ENCODE measurements at places on chromosomes 11 and 22.
A peak's percentile ranks its signal among the peaks of the same experiment; 100 is the strongest.

DNA sequence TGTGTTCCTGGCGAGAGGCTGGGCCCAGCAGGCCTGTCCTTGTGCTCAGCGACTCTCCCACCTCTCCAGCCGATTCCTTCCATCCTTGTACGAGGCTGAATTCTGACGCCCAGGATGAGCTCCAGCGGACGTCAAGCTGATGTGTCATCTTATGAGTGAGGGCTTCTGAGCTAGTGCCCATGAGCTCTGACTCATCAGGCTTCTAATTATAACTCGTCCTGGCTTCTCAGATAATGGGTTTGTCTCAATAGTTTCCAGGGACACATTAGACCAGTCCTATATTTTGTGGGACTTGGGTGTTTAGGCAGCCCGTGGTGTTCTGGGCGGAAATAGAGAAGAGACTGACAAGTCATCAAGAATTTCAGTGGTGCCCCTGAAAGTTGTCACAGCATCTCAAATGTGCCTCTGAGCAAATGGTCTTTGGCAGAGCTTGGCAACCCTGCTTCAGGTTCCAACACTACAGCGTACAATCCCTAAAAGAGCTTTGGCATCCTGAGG is 108.2 kb upstream of the CD44 start:
- peak; percentile 75 for DNase-seq

DNA sequence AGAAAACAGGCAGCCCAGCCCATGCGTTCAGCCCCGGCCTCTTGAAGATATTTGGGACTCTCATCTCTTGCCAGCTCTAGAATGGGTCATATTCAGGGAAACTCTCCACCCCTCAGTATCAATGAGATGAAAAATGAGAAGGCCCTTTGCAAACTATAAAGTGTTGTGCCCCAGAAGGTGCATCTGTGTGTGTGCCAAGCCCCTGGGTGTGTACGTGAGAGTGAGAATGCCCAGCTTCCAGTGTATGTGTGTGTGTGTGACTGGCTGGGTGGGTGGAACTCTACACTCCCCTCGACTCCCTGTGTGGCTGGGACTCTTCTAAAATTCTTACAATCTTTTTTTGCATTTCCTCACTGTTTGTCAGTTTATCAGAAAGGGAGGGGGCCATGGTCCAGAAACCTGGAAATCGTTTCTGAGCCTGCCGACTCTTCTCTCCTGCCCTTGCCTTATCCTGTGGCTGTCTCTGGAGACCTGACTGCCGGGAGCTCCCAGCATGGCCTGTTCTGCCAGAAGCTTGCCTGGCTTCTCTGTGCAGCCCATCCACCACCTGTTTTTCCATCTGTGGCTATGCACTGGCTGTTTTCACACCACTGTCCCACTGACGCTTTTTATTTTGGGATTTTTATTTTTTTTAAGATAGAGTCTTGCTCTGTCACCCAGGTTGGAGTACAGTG is 1.2 kb downstream of the P2RY6 start:
- DNase-seq: no peak

DNA sequence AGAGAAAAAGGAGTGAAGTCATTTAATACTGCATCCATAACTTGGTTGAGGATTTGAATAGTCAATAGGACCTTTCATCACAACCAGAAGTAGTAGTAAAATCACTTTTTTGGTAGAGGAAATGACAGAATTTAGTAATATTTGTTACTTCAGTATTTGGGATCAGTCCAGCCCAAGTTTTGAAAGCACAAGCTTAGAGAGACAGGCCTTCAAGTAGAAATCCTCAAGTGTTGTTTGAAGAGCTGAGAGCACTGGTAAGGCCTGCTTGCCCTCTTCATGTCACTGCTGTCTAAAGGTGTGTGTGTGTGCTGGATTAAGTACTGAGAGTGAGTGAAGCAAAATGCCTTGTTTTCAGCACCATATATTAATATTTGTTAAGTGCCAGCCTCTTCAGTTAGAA is 137.3 kb downstream of the WNT11 start:
- DNase-seq: no peak

GRCh38 chr22:40477683-40478337 is 107.4 kb downstream of the SGSM3 start:
- DNase-seq: peak; percentile 28

DNA sequence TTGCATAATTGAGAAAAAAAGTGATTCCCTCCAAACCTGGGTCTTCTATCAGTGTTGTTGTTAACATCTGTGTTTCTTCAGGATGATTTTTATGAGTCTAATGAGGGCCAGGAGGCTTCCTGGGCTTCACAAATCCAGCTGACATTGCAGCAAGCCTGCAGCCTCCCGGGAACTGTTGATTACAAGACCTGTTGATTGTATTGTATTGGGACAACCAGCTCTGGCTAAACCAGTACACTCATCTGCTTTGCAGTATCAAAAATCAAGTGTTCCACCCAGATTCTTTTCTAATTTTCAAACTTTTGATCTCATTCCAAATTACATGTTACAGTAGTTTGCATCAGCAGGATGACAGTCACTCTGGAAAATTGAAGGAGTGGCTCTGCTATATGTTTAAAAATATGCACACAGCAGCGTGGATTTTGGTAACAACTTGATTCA is 16.1 kb upstream of the PRSS23 start:
- no peak for DNase-seq

- no peak for DNase-seq
These were observed 439.1 kb downstream of the METTL15 start for GRCh38 chr11:28547321-28547741.

DNA sequence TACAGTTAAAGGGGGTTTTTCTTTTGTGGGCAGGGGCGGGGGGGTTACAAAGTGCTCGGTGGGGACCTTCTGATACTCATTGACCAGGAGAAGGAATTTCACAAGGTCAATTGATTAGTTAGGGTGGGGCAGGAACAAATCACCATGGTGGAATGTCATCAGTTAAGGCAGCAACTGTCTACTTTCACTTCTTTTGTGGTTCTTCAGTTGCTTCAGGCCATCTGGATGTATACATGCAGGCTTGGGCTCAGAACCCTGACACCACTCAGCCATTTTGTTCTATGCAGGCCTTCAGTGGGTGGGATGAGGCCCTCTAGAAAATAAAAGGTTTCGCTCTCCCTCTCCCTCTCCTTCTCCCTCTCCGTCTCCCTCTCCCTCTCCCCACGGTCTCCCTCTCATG is 29.6 kb downstream of the TSPAN32 start:
- no peak for DNase-seq

DNA sequence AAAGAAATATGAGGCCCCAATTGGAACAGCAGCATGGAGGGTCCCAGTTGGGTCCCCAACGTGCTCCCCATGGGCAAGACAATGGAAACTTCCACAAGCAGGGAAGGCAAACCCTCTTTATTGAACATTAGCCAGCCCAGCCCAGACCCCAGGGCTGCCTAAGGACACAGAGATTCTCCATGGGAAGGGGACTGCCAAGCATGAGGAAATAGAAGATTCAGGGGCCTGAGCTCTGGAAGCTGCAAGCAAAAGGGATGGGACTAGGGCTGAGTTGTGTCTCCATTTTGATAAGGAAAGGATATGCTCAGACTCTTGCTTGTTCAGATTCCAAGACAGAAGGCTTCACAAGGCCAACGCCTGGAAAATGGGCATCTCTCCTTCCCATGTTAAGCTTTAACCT is 23.3 kb downstream of the TMEM218 start:
- no peak for DNase-seq

GRCh38 chr11:92625894-92626293 is 343.6 kb upstream of the MTNR1B start:
- DNase-seq: no peak

DNA sequence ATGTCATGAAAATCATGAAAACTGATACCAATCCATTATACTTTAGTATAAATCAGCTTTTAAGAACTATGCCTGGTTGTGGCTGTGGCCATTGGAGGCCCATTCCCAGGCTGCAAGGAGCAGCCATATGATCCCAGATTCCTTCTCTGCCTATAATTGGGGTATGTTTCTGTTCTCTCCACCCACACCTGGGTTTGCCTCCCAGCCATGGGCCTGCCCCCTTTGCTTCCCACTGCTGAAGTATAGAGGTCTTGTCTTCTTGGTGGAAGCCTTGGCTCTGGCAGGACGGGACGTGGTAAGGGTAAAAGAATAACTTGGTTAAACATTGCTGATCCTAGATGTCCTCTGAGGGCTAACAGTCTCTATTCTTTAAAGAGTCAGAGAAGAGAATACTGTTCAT is 2.4 kb downstream of the MICAL2 start:
- no peak for DNase-seq

DNA sequence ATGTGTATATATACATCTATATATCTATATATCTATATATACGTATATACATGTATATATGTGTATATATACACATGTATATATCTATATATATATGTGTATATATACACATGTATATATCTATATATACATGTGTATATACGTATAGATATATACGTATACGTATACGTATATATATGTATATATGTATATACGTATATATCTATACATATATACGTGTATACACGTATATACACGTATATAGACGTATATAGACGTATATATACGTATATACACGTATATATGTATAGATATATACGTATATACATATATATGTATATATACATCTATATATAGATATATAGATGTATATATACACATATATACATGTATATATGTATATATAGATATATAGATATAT is 25.1 kb upstream of the CAPRIN1 start:
- no peak for DNase-seq
